ENCODE measurements at places on chromosomes 13 and 19.

GRCh38 chr13:52406629-52407028 is 657 bp upstream of the THSD1 start:
- ATAC-seq: no peak

DNA sequence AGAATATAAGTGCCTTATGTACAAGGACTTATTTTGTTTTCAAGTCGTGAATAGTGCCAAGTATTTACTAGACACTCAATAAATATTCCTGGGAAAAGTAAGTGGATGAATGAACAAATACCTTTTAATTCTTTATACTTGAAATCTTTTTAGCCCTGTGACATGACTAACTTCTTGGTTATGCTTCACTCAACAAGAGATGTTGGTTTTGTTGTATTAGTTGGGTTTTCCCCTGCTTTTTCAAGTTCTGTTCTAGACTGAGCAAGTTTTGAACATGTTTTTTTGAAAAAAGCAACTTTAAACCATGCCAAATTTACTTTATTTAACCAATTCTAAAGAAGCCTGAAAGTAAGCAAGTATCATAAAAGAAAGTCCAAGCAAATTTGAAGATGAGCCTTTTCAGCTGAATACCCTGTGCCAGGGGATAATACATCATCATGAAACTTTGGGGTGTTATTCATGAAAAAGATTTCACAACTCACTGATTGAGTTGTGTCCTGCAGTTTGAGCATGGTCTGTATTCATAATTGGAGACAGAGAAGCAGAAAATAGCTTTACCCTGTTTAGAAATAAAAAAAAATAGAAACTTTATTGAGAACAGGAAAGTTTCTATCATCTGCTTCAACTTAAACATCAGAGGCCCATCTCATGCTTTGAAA is 11.1 kb downstream of the LMO7 start:
- no peak for ATAC-seq

- ATAC-seq: peak; percentile 67
Observed at GRCh38 chr13:44734201-44734707, 158.1 kb upstream of the TSC22D1 start.

DNA sequence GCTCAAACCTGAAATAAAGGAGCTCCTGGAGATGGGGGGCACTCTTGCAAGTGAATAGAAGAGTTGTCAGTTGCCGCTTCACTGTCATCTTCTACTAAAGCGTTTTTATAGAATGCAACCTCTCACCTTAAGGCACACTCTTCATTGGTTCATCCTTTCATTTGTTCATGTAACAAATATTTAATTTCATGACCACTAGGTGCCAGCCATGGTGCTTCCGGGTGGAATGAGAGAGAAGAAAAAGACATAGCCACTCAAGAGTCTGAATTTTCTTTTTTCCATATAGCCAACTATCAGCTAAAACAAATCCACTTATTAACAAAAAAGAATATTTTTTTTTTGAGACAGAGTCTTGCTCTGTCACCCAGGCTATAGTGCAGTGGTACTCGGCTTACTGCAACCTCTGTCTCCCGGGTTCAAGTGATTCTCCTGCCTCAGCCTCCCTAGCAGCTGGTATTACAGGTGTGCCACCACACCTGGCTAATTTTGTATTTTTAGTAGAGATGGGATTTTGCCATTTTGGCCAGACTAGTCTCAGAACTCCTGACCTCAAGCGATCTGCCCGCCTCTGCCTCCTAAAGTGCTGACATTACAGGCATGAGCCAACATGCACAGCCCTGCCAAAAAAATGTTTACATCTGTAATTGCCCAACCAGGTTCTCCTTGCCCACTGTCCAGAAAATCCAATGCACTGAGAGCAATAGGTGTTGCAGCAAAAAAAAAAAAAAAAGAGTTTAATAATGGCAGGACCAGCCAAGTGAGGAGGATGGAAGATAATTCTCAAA is 22.1 kb upstream of the SACS start:
- no peak for ATAC-seq

DNA sequence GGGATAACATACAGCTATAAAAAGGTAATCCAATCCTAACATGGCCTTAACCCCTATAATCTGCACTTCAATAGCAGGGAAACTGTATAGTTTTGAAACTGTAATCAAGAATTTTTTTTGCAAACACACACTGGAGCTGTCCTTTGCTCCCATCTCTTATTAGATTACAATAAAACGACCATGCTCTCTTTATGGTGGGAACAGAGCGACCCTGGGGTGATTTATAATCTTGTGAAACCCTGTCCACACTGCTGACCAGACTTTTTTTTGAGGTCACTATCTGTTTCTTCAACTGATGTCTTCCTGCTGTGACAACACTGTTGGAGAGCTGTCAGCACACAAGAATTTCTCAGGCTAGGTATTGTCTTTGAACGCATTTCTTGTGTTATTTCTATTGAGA is 35.3 kb downstream of the DACH1 start:
- no peak for ATAC-seq

- no peak for ATAC-seq
Observed at GRCh38 chr19:362154-362553, 17.6 kb upstream of the MIER2 start.
